Foreskin melanocyte (primary cell): ENCODE measurements at places on chromosomes 11 and 22.

DNA sequence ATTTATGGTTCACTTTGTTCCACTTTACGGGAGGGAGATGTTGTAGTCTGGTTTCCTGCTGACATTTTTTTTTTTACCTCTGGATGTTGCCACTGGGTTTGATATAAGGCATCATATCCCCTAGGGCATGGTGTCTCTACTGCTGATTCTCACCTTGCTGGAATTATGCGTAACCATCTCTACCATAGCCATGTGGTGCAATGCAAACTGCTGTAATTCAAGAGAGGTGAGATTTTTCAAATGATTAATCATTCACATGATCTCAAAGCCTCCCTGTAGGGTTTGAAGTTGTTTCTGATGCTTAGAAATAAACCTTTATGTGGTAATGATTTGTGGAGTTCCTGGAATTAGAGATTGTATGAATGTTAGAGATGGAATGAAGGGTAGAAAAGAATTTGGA is 13.0 kb downstream of the MS4A3 start:
- DNase-seq: no peak

GRCh38 chr11:120523196-120523595 is 11.6 kb downstream of the GRIK4 start:
- no peak for DNase-seq

GRCh38 chr11:4455419-4455818 is 6.3 kb downstream of the OR52K2 start:
- no peak for DNase-seq

DNA sequence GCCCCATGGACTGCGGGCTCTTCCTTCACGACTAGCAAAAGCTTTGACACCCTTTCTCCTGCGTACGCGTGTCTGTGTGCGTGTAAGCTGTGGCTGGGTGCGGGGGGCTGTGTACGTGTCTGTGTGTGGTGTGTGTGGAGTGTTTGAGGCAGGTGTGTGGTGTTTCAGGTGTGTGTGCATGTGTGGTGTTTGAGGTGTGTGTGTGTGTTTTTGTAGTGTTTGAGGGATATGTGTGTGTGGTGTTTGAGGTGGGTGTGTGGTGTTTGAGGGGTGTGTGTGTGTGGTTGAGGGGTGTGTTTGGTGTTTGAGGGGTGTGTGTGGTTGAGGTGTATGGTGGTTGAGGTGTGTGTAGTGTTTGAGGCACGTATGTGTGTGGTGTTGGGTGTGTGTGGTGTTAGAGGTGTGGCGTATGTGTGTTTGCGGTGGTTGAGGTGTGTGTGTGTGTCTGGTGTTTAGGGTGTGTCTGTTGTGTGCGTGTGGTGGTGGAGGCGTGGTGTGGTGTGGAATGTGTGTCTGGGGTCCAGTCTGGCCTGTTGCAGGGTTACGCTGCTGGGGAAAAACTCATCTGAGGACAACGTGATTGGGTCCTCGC is 687 bp upstream of the ARSA start:
- no peak for DNase-seq

GRCh38 chr11:132655187-132655855 is 877.0 kb downstream of the OPCML start:
- DNase-seq: no peak

DNA sequence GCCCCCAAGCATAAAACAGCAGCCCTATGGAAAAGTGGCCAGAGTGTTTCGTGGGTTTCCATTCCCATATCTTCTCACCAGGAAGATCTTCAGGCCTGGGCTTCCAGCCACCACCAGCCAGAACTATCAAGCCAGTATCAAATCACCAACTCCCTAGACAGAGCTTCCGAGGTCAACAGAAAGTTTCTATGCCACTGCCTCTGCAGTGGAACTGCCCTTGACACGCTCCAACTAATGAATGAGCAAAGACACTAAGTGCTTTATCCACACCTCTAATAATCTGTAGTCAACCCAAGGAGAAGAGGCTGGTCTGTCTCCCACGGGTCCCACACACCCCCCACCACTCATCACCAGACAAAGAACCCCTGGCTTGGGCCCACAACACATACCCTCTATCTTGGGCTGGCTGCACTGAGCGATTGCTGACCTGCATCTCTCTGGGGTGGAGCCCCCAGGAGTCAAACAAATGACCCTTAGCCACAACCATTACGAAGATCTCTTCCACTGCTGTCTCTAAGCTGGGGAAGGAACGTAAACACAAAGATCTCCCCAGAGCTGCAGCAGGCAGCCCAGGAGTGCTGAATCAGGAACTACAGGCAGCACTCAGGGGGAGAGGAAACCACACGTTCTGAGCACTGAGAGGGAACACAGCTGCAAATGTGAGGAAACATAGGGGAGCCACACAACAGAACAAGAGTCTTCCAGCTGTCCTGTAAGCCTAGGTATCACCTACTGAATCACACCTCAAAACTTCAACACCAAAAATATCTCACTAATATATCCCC is 9.7 kb downstream of the OR5AN1 start:
- no peak for DNase-seq

- no peak for DNase-seq
These were observed 918 bp upstream of the FAM89B start for GRCh38 chr11:65571420-65571819.
